AG08395 (cell line): ENCODE measurements at places on chromosomes 16 and 17.

DNA sequence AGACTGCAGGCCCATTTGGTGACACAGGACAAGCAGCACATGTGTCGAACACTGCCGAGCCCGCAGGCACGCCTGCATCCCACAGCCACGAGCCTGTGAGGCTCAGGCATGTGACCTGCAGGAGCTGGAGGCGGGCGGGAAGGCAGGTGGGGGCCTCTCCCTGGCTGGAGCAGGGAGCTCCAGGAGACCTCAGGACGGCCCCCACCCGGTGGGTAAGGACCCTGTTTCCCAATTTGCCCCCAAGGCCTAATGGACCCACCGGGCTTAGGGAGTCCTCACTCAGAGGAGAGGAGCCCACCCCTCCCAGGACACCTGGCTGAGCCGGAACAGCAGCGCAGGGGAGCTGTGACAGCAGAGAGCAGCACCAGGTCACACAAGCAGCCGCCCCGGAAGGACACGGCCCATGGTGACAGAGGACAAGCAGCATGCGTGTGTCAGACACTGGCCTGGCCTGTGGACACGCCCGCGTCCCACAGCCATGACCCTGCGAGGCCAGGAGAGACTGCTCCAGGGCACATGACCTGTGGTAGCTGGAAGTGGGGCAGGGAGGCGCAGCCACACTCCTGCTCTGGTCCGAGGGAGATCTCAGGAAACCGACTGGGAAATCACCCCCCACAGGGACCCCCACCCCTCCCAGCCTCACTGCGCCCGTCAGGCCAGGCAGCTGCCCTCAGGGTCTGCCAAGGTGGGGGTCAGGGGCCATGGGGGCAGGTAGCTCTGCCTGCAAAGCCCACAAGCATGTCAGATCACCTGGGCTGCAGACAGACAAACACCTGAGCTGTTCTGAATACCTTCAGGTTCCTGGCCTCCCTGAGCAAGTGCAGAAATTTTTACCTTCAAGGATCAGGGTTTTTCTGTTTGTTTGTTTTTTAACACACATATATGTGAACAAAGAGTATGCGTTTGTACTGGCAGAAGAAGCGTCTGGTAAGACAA, 2.4 kb downstream of the SPSB3 start:
- DNase-seq: no peak

DNA sequence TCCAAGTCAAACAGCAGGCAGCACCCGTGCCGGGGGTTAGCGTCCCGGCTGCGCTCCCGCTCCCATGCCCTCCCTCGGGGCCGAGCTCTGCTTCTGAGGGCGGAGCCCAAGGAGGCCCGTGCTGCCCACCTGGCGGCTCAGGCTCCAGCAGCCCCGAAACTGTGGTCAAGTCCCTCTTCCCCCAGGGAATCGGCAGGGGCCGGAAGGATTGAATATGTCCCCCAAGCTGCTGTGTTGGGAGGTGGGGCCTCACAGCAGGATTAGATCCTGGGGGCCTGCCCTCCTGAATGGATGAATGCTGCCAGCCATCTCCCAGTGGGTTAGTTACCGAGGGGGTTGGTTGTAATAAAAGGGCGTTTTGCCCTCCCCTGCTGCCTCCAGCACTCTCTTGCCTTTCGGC, 33.9 kb downstream of the MAP2K3 start:
- no peak for DNase-seq

- DNase-seq: no peak
These were observed 20.2 kb upstream of the NCBP3 start for GRCh38 chr17:3866276-3866675.

DNA sequence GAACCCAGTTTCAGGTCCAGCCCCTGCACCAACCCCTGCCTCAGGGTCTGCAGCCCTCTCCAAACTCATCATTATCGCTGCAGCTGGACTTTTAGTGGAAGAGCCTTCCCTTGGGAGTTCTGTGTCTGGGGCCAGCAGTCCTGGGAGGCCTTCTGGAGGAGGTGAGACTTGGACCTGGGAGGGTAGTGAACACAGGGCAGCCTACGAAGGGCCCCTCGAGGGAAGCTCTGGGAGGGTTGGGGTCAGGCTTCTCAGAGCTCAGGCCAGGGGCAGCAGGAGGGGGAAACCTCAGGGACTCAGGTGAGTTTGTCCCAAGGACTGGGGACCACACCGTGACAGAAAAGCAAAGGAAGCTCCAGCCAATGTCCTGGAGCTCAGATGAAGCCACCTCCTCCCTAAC, 11.3 kb upstream of the SRRM2 start:
- DNase-seq: no peak

DNA sequence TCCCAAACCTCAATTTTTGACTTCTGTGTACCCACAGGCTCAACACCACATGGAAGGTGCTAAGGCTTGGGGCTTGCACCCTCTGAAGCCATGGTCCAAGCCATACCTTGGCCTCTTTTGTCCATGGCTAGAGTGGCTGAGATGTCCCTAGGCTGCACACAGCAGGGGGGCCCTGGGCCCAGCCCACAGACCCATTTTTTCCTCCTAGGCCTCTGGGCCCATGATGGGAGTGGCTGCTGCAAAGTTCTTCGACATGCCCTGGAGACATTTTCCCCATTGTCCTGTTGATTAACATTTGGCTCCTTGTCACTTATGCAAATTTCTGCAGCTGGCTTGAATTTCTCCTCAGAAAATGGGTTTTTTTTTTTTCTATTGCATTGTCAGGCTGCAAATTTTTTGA, 47.0 kb downstream of the TBC1D26 start:
- no peak for DNase-seq

DNA sequence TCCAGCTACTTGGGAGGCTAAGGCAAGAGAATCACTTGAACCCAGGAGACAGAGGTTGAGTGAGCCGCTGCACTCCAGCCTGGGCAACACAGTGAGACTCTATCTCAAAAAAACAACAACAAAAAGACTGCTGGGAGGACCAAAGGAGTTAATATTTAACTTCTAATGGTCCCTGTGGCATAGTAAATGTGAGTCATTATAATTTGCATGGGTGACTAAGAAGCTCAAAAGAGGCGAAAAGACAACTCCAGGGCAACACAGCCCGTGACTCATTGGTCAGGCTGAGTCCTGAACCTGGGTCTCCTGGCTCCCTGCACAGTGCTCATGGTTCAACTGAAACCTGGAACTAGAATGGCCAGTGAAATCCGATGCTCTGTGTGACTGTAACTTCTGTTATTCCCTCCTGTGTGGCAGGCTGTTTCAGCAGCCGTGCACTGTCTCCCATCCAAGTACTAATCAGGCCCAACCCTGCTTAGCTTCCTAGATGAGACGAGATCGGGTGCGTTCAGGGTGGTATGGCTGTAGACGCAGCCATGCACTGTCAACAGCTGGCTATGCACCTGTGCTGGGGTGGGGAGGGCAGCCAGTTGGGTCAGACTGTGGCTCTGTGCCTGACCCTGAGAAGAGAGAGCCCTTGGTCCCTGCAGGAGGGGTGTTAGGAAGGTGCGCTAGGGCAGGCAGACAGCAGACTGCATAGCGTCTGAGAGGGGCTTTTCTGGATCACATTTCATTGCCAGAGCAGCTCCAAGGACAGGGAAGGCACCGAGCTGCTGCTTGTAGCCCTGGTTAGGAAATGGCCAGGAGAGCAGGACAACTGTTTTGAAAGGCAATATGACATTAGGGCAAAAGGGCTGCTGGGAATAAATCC, 14.5 kb upstream of the GPRC5C start:
- peak; percentile 79 for DNase-seq

DNA sequence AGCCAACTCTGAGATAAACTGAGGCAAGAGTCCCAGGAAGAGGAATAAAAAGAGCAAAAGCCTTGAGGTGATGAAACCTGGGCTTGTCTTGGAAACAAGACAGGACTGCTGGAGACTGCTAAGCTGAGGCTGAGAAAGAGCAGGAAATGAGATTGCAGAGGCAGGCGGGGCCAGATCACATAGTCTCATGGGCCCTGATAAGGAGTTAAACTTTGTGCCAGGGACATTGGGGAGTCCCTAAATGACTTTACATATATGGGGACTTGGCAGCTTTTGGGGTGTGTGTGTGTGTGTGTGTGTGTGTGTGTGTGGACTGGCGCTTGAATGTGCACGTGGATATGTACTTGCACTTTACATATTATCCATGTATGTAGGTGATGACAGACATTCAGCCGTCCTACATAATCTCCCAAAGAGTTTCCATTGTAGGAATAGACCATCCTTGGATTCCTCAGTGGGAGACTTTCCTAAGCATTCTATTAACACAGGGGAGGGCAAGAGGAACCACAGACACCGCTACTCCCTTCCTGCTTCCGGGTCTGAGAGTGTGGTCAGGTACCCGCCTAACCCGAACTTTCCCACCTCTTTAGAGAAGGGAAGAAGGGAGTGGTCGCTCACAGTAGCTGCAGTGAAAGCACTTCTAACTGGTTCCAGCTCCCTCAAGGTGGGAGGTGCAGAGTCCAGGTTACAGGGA, 123.1 kb downstream of the LYRM1 start:
- DNase-seq: no peak

DNA sequence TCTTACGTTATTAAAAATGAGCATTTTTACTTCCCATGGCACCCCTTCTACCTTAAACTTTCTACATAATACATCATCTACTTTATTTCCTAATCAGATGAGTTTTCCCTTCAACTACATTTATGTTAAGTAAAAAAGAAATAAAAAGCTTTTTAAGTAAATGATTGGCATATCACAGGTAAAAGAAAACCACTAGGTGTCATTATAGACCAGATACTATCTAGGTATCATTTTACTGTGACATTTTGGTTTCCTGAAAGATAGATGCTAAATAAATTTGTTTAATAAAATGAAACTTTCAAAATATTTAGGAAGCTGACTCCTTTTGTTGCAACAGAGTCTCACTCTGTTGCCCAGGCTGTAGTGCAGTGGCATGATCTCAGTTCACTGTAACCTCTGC, 3.8 kb upstream of the CMTM1 start:
- no peak for DNase-seq

GRCh38 chr17:2875608-2876007, 79.4 kb downstream of the RAP1GAP2 start:
- no peak for DNase-seq

- no peak for DNase-seq
These were observed 19.2 kb upstream of the SPNS2 start for GRCh38 chr17:4479340-4479981.

GRCh38 chr17:81994593-81995462, 17.4 kb downstream of the ASPSCR1 start:
- no peak for DNase-seq

DNA sequence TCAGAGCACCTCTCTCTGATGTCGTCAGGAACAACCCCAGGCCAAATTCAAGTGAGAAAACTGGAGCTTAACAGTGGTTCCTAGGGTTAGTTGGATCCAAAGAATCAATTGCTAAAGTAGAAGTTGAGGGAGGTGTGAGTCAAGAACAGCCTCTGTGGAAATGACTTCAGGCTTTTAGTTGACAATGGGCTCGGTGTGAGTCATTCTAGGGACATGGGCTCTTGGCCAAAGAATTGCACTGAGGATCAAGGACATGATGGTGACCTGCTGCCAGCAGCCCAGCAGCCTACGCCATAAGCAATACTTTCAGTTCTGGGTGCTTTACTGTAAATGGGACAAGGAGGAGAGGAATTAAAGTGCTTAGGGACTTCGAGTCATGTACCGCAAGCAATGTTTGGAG, 32.1 kb upstream of the SMURF2 start:
- DNase-seq: peak; percentile 37

- DNase-seq: no peak
These were observed 1.1 kb downstream of the FAM171A2 start for GRCh38 chr17:44362459-44362948.
